ENCODE measurements at places on chromosomes 4 and X.

- no peak for DNase-seq
Observed at GRCh38 chrX:131894995-131895394, 128.1 kb upstream of the STK26 start.

GRCh38 chr4:23401572-23401971 is 488.3 kb downstream of the PPARGC1A start:
- no peak for DNase-seq

GRCh38 chr4:24026596-24026995 is 136.7 kb upstream of the PPARGC1A start:
- DNase-seq, result no peak

DNA sequence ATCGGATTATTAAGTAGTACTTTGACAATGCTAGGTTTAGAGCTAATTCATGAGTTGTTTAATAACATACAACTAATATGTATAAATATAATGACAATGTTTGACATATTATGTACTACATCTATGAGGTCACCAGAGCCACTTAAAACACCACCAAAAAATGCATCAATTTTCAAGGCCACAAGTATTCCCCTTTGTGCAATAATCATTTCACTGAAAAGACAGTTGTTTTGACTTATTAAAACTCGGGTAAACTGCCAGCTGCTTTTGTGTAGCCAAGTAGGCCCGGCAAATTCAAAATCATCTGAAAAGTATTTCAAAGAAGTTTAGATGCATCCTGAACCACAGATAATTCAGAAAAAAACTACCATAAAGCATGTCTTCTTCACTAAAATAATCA is 48.7 kb downstream of the CLOCK start:
- no peak for DNase-seq

GRCh38 chrX:153496590-153496959 is 1.8 kb downstream of the BGN start:
- DNase-seq, result no peak

GRCh38 chrX:39896951-39897740 is 200.6 kb downstream of the BCOR start:
- DNase-seq, result no peak

DNA sequence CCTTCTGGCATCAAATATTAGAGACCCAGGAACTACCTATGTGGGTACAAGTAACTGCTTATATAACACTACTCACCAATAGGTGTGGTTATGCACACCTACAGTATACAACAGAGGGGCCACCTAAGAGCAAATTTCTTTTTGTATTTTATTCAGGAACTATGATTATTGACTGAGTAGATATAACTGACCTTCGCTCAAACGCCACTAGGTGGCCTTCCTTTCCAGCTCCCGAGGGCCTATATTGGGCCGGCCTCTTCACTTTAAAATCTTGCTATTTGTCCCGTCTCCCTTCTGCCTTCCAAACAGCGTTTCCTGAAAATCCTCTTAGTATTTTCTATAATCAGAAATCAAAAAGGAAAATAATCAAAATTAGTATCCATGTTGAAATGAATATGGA is 19.9 kb upstream of the PABPC5 start:
- DNase-seq, result no peak

DNA sequence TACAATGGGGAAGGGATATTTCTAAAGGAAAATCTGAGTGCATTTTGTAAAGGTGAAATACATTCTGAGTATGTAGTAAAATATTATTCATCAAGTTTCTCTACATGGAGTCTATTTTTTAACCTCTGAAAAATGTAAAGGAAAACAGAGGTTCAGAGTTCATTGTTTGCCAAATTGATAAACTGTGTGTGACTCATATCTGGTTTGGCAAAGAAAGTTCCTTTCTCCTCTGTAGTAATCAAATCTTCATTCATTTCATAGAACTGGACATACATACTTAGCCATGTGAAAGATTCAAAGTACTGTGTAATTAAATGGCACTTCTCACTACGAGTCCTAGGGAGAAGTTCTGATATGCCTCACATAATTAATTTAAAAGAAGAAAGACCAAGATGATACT is 61.6 kb downstream of the HPGD start:
- DNase-seq, result no peak

DNA sequence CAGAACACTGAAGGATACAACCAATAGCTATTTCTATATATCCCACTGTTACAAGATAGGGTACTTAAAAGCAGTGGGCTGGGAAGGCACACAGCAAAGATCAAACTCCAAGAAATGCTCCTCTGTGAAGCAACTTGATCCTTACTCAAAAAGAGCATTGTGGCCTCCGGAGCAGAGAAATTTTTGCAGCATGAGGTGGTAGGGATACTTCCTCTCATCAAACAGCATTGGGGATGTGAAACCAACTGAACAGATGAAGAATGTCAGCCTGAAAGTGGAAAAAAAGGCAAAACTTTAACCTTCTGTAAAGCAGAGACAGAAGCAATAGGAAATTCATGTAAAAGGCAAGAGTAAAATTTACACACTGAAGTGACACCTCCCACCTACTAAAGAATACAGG is 92.2 kb downstream of the HUWE1 start:
- no peak for DNase-seq

DNA sequence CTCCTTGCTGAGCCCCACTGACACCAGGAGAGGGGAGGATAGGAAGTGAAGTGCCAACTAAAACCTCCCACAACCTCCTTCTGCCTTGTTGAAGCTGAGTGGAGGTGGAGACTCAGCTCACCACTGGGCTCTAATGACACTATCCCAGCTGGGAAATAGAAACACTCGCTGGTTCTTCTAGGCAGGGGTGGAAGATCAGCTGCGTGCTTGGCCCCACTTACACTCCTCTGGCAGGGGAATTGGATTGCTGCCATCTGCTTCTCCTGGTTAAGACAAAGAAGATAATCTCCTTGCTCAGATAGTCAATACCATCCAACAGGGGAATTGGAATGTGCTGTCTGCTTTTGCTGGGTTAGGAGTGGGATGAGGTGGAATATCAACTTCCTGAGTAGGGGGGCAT is 392.5 kb downstream of the ZNF674 start:
- DNase-seq, result no peak

DNA sequence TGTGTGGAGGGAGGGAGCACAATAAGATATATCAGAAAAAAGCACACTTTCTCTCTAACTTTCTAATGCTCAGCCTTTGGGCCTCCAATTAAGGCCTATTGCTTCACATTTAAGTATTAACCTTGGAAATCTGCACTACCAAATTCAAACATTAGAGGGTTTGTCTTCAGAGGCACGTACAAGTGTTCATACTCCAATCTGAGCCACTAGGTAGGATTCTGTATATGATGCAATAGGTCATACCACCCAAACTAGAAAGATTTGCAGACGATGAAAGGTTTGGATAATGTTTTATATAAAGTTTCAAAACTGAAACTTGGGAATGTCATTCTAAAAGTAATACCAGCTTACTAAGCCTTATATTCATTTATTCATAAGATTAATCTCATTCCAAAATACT is 106.4 kb downstream of the MID1 start:
- no peak for DNase-seq

DNA sequence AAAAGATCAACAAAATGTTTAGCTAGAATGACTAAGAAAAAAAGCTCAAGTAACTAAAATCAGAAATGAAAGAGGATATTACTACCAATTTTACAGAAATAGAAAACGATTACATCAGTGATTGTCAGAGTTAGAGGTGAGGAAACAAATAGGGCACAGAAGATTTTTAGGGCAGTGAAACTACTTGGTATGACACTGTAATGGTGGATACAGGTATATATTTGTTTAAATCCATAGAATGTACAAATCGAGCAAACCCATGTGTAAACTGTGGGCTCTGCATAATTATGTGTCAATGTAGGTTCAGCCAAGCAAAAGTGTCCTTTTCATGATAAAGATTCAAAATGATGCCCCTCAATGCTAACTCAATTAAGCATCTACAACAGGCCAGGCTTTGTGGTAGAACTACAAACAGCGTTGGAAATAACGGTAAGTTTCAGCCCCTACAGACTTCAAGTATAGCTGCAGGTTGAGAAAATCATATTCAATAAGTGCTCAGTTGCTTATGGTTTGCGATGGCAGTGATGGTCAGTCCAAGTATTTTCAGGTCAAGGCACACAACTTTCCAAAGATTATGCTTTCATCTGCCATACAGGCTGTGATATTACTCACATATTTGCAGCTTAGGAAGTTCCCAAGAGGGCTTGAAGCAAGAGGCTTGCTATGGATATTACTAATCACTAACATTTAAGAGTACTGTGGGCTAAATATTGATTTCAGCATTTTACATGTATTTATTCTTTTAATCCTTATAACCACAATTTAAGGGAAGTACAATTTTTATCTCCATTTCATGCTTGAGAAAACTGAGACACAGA is 158.6 kb downstream of the TET2 start:
- no peak for DNase-seq

GRCh38 chrX:129497146-129497843 is 26.0 kb downstream of the SMARCA1 start:
- no peak for DNase-seq

GRCh38 chr4:119020158-119020557 is 115.5 kb upstream of the MYOZ2 start:
- no peak for DNase-seq

DNA sequence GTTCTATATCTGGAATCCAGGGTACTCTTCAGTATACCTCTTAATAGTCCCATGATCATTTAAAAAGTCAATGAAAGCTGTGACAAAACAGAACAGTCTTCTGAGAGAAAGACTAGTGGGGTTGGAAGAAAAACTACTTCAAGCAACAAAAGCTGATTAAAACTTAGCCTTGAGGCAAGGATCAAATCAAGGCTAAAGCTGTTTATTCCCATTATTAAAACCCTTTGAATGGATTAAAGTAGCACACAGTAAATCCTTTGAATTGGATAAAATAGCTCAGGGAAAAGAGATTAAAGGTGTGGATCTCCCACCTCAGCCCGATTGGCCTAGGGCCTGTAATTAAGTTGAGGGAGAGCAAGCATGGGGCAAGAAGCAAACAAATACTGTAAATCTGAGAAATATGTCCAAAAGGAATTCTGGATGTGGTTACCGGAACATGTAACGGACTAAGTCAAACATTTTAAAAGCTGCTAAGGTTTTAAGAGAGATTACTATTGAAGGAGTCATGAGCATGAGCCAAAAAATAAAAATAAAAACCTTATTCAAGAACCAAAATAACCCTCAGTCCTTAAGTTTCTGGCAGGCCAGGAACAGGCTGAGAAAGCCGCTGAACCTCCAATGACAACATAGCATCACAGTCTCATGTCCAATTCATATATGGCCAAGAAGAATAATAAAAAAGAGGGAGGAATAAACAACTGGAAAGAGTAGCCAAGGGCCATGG is 257.3 kb upstream of the NEIL3 start:
- DNase-seq, result no peak

GRCh38 chrX:53471346-53471745 is 37.2 kb upstream of the HSD17B10 start:
- DNase-seq, result no peak

GRCh38 chr4:68864438-68865187 is 48.8 kb downstream of the UGT2B10 start:
- DNase-seq, result no peak

DNA sequence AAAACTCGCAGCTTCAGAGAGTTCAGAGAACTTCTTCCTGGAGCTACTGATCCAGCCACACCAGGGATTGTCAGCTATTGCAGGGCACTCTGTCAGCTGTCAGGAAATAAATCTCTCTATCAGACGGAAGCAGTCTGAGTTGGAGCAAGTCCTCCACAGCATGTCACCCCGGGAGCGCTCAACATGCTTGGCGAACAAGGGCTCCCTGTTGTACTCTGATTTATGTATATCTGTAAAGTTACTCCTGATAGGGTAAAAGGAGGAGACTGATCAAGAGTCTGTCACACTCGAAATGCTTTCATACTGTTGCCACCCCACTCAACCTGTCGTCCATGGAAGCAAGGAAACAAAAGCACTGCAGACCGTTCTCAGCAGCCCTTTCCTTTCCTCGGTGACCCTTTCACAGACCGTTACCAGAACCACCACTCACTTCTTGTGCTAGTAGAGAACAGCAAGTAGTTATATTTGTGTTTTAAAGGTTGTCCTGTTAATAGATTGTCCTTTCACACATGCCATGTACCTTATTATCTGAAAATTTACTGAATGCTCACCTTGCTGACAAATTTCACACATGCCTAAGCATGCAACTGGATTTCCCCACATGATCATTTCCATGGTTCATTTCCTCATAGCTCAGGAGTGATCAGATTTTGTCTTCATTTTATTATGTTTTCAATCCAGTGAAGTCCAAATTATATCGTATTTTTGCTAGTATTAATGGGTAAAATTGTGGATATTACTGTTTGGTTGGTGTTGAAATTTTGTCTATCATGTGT is 2108.9 kb upstream of the TENM3 start:
- no peak for DNase-seq

GRCh38 chr4:177519481-177520260 is 77.4 kb upstream of the AGA start:
- no peak for DNase-seq

GRCh38 chrX:2627272-2627867 is 63.7 kb upstream of the CD99 start:
- no peak for DNase-seq

Measured in NCI-H2107 (cell line).